ENCODE measurements at places on chromosomes 6 and 20.

- DNase-seq: peak; percentile 44
Measured at GRCh38 chr6:75504465-75505222, 11.0 kb upstream of the FILIP1 start.

DNA sequence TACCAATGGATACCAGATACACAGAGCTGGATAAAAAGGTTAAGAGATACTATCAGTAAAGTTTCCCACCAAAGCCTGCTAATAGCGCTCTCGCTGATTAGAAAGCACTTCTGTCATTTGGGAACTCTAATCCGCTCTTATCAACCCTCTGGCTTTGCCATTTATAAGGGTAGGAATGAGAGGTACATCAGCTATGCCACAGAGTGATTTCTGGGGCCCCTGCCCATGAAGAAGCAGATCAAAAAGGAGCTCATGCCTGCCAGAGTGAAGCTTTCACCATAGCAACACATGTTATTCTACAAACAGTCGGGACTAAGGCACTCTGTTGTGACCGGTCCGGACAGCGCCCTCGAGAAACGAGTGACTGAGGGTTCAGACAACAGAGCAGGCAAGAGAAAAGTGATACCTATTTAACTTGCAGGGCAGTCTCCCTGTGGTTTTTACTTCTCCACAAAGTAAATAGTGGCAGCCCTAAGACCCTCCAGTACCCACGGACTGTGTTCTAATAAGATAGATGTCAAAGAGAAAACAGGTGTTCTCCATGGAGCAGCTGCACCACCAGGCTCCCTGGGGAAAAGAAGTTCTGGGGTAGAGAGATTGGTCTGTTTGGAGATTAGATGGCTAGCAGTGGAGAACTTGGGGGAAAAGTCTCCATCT lies 5.6 kb downstream of the TRAM2 start:
- DNase-seq: peak; percentile 69

GRCh38 chr6:131068165-131068564 lies 5.1 kb upstream of the EPB41L2 start:
- DNase-seq: no peak

DNA sequence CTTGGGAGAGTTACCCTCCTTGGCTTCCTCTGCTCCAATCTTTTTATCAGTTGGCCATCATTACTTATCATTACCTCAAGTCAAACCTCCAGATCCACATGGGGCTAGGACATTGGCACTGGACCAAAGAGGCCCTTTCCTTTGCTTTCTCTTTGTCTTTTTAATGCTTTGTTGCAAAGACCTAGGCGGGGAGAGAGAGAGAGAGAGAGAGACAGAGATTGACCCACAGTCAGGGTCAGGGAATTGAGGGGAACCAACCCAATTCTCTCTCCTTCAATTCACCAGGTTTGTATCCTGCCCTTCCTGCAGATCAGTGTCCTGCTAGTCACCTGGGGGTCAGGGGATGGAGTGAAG lies 3.5 kb upstream of the VEGFA start:
- DNase-seq: no peak

GRCh38 chr6:20404641-20405032 lies 3.0 kb downstream of the E2F3 start:
- DNase-seq: peak; percentile 68

- DNase-seq: no peak
Measured at GRCh38 chr20:24478584-24478983, 9.2 kb downstream of the SYNDIG1 start.

- DNase-seq: no peak
Measured at GRCh38 chr6:163876391-163876790, 461.9 kb downstream of the QKI start.

- no peak for DNase-seq
Measured at GRCh38 chr6:137488150-137489045, 5.8 kb downstream of the OLIG3 start.

- no peak for DNase-seq
Measured at GRCh38 chr6:6798448-6798860, 209.9 kb downstream of the LY86 start.

GRCh38 chr6:40251637-40252300 lies 317.5 kb upstream of the MOCS1 start:
- DNase-seq: no peak

DNA sequence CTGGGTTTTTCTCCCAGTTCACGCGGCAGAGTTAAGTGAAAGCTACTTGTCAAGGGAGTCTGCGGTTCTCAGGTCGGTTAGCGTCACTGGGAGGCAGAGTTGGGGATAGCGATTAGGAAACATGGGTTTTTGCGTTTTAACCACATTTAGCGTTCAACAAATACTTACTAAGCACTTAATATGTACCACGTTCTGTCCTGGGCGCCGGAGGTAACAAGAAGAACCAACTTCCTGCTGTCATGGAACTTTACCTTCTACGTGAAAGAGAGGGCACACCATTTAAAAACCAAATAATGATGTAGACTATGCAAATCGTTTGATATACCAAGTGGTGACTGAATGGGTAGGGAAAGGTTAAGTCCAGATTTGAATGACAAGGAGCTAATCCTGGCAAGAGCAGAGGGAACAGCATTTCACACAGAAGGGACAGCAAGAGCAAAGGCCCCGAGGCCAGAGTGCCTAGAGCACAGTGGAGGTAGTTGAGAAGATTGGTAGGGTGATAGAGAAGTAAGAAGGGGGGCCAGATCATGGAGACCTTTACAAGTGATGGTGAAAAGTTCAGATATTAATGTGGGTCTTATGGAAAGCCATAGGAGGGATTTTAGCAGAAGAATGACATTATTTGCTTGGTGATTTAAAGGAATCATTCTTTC lies 744 bp downstream of the RIOK1 start:
- no peak for DNase-seq

GRCh38 chr20:4519534-4519933 lies 202.2 kb upstream of the PRND start:
- no peak for DNase-seq

DNA sequence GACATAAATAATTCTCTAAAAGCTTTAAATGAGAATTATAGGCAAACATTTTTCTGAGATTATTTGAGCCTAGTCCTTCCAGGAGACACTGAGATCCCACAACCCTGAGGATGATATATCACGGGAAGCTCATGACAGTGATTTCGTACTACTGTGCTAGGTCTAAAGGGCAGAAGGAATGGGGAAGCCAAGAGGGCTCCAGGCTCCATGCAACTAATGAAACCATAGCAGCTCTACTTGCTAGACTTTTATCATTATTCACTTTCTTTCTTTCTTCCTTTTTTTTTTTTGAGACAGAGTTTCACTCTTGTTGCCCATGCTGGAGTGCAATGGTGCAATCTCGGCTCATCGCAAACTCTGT lies 57.3 kb upstream of the SGK1 start:
- no peak for DNase-seq

DNA sequence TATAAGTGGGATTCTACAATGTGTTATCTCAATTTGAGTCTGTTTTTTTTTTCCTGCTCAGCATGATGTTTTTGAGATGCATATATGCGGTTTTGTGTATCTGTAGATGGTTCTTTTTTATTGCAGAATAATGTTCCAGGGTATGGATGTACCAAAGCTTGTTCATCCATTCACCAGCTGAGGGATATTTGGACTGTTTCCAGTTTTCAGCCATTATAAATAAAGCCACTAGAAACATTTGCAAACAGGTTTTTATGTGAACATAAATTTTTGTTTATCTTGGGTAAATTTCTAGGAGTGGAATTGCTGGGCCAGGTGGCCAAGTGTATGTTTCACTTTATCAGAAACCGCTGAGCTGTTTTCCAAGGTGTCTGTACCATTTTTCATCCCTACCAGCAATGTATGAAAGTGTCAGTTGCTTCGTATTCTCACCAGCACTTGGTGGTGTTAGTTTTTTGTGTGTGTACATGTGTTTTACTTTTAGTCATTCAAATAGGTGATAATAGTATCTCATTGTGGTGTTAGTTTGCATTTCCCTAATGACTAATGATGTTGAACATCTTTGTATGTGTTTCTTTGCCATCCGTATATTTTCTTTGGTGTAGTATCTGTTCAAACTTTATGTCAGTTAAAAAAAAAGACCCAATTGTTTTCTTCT lies 124.2 kb downstream of the CEBPB start:
- DNase-seq: no peak

- DNase-seq: no peak
Measured at GRCh38 chr6:110345025-110345424, 13.1 kb downstream of the METTL24 start.

DNA sequence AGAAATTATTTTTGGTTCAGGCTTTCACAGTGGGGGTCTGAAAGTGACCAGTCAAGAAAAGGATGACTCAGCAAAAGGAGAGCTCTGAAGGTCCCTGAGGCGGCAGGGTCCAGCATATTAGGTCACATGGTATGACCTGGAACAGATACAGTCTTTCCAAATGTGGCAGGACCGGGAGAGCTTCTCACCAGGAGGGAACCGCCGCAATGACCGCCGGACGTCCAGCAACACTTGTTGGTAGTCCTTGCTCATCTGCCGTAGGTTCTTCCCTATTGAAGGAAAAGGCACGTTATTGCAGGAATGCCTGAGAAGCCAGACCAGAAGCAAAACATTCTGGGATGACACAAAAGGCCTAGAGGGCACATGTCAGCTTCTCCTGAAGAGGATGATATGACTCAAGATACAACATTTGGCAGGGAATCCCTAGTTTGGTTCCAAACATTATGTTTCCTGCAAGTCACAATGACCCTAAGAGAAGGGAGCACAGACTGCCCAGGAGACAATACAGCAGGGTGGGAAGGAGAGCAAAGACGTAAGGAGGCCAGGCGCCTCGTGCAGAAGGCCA lies 17.4 kb downstream of the TBC1D20 start:
- peak; percentile 66 for DNase-seq

DNA sequence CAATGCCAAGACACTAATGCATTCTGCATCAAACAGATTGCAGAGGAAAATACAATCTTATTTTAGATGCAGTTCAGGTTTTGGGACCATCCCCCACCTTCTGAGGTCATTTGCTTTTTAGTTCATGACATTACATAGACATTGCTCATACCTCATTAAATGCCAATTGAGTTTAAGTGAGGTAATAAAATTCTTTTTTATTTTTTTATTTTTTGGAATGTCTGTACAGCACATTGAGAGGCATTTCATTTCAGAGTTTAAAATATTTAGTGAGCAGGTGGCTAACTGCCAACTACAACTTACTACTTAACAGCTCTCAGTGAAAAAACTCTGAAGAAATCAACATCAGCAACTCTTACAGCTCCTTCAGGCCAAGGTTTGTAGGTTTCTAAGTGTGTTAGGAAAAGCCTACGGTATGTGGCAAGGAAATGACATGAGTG lies 482.2 kb upstream of the RNF217 start:
- no peak for DNase-seq

- DNase-seq: no peak
Measured at GRCh38 chr20:52777171-52777570, 195.0 kb upstream of the TSHZ2 start.

DNA sequence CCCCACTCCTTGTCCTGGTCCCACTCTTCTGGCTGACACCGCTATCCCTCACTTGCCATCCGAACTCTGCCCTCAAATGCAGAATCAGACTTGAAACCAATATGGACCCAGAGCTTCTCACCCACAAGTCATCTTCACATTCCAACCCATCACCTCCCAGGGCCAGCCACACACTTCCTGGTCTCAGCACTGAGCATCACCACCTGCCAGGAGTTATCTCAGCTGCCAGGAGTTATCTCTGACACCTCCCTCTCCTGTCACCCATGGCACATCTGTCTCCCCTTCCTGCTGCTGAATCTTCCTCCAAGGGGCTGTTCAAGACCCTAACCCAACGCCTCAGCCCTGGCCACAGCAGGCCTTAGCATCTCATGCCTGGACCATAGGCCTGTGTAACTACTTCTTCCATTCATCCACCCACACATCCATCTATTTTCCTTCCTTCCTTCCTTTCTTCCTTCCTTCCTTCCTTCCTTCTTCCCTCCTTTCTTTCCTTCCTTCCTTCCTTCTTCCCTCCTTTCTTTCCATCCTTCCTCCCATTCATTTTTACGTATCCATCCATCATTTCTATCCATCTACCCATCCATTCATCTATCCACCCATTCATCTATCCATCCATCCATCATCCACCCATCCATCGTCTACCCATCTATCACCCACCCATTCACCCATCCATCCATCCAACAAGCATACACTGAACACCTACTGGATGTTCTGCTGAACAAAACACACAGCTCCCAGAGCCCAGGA lies 74.6 kb upstream of the NNAT start:
- DNase-seq: no peak

GRCh38 chr6:160883999-160884398 lies 107.6 kb upstream of the MAP3K4 start:
- no peak for DNase-seq

DNA sequence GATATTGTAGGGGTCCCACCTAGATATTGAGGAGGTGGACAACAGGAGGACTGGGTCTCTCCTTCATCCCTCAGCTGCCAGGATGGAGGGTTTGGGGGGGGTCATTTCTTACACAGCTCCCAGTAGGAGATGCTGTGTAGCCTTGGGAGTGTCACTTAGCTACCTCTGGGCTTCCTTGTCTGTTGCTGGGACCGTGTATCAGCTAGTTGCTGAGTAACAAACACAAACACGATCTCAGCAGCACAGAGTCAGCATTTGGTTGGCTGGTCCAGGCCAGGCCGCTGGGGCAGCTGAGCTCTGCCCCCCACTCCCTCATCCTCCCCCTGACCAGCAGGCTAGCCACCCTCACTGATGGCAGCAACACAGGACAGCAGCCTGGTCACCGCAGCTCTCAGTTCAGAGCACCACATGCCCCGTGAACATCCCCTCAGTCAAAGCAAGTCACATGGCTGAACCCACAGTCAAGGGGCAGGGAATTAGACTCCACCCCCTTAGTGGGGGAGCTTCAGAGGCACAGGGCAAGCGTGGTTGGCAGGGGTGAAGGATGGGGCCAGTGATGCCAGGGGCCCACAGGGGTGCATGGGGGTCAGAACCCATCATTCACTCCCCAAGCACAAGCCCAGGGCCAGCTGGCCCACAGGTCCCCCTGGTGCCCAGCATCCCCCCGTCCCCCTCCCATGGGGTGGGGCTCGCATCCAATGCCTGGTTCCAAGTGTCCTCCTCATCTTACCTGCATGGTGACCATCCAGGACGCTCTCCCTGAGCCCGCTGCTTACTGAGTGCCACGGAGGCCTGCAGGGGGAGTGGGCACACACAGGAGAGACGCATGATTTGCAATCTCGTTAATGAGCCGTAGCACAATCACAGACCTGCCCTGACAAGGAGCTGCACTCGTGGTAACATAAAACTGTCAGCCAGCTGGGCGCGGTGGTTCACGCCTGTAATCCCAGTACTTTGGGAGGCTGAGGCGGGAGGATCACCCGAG lies 112.4 kb downstream of the TAF4 start:
- no peak for DNase-seq

GRCh38 chr6:119312875-119313338 lies 36.7 kb downstream of the MAN1A1 start:
- DNase-seq: no peak

DNA sequence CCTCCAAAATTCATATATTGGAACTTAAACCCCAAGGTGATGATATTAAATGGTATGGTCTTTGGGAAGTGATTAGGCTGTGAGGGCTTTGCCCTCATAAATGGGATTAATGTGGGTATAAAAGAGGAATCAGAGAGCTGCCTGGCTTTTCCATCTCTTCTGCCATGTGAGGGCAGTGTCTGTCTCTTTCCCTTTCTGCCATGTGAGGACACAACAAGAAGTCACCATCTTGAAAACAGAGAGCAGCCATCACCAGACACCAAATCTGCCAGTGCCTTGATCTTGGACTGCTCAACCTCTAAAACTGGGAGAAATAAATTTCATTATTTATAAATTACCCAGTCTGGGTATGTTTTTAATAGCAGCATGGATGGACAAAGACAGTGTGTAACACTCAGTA lies 263.0 kb downstream of the PAX1 start:
- no peak for DNase-seq
